ENCODE measurements at places on chromosomes 11 and 22.

- no peak for DNase-seq
Observed at GRCh38 chr11:126202646-126203359, 8.6 kb downstream of the RPUSD4 start.

- no peak for DNase-seq
Observed at GRCh38 chr11:6928916-6929315, 2.7 kb downstream of the ZNF215 start.

GRCh38 chr11:7138051-7138450 lies 49.3 kb downstream of the RBMXL2 start:
- no peak for DNase-seq

- no peak for DNase-seq
Observed at GRCh38 chr11:73333640-73334383, 25.7 kb downstream of the ARHGEF17 start.

DNA sequence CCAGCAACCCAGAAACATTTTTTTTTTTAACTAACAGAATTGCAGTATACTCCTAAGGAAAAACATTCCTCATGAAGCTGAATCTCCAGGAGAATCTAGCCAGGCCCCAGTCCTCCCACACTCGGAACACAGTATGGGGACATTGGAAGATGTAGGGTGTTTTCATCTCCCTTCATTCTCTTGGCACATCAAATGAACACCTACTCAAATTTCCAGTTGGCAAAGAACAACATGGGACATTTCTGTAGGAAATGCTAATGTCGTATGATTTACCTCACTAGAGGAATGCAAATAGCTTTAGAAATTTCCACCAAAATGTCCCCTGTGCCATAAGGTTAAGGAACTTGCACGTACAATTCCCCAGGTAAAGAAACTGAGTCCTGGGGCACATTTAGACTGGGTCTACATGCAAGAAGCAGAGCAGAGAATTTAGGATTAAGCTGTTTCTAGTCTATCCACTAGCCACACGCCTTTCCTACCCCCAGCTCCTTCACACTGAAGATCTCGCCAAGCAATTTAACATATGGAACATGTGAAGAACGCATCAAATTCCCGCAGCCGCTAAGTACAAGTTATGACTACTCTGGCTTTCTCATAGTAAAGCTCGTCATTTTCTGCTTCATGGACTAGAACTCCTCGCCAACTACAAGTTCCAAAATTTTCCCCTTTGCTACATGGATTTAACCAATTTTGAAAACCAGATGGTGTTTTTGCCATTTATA lies 2.9 kb upstream of the CADM1 start:
- no peak for DNase-seq

DNA sequence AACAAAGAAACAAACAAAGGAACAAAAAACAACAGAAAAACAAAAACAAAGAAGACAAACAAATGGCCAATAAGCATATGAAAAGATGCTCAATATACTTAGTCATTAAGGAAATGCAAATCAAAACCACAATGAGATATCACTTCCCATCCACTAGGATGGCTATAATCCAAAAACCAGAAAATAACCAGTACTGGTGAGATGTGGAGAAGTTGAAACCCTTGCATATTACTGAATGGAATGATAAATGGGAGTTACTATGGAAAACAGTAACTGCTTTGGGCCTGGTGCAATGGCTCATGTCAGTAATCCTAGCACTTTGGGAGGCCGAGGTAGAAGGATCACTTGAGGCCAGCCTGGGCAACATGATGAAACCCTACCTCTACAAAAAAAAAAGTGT lies 44.9 kb upstream of the RBFOX2 start:
- DNase-seq = no peak

- DNase-seq = no peak
Observed at GRCh38 chr22:23803001-23803819, 16.4 kb downstream of the SMARCB1 start.

DNA sequence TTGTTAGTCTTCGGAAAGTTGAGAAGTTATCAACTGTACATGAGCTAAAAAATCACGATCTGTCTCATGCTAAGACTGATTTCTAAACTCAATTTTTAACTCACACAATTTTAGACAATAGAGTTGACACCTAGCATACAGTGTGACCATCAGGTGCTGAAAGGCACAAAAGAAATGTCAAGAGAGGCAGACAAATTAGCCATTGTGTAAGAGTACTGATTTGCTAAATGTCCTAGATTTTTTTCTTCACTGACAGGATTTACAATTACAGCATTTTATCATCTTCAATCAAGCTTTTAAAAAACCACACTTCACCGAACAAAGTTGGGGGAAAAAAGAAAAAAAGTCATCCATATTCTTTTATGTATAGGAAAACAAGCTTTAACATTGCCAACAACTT lies 7.0 kb downstream of the LGR4 start:
- DNase-seq = peak; percentile 71

- DNase-seq = no peak
Observed at GRCh38 chr11:126335463-126335760, 20.1 kb upstream of the ST3GAL4 start.

GRCh38 chr11:76560219-76560618 lies 110.3 kb downstream of the LRRC32 start:
- no peak for DNase-seq

DNA sequence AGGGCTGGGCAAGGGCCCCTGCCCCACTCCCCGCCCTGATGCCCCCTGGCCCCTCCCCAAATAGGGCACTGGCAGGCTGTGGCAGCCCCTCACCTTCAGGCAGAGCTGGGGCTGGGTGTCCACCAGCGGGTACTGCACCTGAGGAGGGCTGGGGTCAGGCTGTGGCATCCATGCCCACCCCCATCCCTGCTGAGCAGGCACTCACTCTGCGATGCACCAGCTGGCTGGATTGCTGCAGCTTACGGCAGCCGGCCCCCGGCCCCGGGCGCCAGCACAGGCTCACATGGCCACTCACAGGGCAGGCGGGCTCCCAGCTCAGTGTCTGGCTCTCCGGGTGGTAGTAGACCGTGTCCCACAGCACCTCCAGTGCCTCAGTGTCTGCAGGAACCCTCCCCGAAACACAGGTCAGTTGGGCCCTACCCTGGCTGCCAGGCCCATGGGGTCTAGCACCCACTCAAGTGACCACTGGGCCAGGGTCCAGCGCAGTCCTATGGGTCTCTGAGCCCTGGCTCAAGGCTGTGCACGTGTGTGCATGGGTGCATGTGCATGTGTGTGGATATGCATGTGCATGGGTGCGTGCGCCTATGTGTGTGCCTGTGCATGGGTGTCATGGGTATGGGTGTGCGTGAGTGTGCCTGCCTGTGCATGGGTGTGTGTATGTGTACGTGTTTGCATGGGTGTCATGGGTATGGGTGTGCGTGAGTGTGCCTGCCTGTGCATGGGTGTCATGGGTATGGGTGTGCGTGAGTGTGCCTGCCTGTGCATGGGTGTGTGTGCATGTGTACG lies 14.4 kb downstream of the IL17REL start:
- DNase-seq = no peak

DNA sequence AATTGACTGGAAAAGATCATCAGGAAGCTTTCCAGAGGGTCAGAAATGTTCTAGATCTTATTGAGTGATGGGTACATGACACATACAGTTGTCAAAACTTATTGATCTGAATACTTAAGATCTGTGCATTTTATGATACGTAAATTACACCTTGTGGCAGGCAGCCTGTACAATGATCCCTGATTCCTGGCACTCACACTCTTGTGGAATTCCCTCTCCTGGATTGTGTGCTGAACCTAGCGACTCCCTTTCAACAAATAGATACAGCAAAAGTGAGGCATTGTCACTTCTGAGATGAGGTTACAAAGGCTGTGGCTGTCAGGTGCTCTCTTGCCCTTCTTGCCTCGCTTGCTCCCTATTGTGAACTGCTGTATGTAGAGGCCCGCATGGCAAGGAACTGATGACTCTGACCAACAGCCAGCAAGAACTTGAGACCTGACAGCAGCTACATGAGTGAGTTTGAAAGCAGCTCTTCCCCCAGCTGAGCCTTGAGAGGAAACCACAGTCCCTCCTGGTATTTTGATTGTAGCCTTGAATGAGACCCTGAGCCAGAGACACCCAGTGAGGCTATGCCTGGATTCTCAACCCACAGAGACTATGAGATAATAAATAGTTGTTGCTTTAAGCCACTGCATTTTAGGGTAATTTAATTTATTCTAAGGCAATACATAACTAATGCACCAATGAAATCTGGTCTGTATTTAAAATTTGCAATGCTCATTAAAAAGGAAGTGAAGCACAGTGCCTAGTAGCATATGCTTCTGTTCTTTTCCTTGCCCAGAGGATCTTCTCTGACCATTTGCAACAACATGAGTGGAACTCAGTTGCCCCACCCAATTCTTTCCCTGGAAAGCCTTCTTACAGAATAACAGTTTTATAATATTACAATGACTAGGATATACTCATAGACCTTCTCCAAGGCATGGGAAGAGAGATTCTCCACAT lies 60.5 kb upstream of the IZUMO1R start:
- DNase-seq = no peak

Measured in NCI-H1417 (cell line).